ENCODE measurements at places on chromosomes 11 and 22. TPM values are rescaled to one million over a fixed set of nuclear protein-coding genes. Genes with fewer than 3 reads are reported as not detected.

ACR gene
- not detected for polyA plus RNA-seq

ART1 gene
- polyA plus RNA-seq, result not detected

- DNase-seq, result no peak
- no peaks in the 10 kb centered on the region for H3K4me1 ChIP-seq
- no peak overlapping the region for H3K4me3 ChIP-seq
- no peak overlapping the region for H3K27ac ChIP-seq
- H3K27me3 ChIP-seq, result peaks cover 59% of the 10 kb centered on the region
Observed at GRCh38 chr22:44540756-44541670, 43.0 kb upstream of the RTL6 start.

GRCh38 chr22:35604621-35605368 is 12.3 kb downstream of the MB start:
- no peak overlapping the region for H3K4me3 ChIP-seq
- no peak for DNase-seq
- no peaks in the 10 kb centered on the region for H3K4me1 ChIP-seq
- peaks cover 21% of the 10 kb centered on the region for H3K27me3 ChIP-seq
- no peaks in the 10 kb centered on the region for H3K36me3 ChIP-seq

- DNase-seq, result no peak
- H3K27me3 ChIP-seq, result no peaks in the 10 kb centered on the region
- no peak overlapping the region for H3K4me3 ChIP-seq
- H3K27ac ChIP-seq, result no peak overlapping the region
Observed at GRCh38 chr11:133697161-133697560, 148.2 kb downstream of the SPATA19 start.

GRCh38 chr11:61533401-61533800 is 24.9 kb downstream of the LRRC10B start:
- H3K4me3 ChIP-seq, result no peak overlapping the region
- H3K4me1 ChIP-seq, result no peaks in the 10 kb centered on the region
- no peaks in the 10 kb centered on the region for H3K36me3 ChIP-seq
- H3K27me3 ChIP-seq, result peaks cover 45% of the 10 kb centered on the region
- no peak for DNase-seq
